Stimulated activated naive B cell treated with anti-CD40 and anti-IgM and Interleukin-4, amounts not matched to agents 10 μg/mL and 1 μg/mL and 100 μg/mL, for 72 hours (primary cell): ENCODE measurements at places on chromosomes 11 and 22.

GRCh38 chr11:111548525-111548924 lies 8.0 kb downstream of the LAYN start:
- no peak for DNase-seq

DNA sequence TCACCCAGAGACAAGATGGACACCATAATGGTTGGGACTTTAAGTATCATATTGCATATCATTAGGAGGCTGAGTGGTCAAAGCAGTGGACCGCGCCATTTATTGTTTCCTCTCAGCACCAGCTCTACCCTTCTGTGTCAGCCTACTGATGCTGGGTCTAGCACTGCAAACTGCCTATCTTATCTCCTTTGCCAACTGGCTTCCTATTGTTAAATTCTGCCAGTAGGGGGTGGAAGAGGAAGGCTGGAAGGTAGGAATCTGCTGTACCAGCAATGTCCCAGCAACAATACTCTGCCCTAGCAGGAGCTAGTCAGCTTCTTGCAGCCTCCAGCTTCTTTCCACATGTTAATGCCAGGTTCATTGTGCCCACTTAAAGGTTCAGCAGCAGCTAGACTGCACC lies 367.1 kb upstream of the PDGFD start:
- no peak for DNase-seq

DNA sequence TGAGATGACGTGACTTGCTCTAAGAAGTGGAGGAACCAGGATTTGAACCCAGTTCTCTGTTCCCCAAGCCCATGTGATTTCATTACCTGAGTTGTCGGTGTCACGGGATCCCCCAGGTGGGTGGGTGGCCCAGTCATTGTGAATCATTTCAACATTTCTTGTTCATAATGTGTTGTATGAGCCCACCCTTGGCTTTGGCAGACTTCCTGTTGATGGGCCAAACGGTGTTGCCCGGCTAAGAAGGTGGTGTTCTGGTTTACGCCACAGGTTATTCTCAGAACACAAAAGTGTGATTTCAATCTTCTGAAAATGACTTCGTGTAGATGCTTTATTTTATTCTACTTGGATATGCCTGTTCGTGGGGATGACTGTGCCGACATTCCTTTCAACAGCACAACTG lies 21.6 kb upstream of the ST14 start:
- no peak for DNase-seq

DNA sequence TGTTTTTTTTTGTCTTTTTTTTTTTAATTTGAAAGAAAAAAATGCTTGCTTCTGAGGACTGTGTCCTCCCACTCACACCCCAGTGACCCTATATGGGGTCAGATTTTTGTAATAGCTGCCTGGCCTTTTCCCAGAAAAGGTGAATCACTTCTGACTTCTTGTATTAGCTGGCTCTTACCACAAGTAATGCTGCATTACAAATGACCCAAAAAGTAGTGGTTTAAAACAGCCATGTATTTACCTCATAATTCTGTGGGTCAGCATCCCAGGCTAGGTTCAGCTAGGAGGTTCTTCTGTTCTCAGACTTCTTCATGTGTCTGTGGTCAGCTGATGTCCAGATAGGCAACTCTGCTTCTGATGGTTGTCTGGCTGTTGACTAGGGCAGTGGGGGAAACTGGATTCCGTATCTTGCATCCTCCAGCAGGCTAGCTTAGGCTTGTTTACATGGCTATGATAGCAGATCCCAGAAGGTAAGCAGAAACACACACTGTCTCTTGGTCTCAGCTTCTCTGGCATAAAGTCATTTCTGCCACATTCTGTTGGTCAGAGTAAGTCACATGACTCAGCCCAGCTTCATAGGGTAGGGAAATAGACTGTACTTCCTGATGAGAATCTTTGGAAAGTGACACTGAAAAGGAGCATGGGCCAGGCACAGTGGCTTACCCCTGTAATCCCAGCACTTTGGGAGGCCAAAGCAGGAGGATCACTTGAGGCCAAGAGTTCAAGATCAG lies 19.5 kb downstream of the LHFPL7 start:
- DNase-seq = no peak

- no peak for DNase-seq
Observed at GRCh38 chr22:39184586-39185577, 32.4 kb upstream of the CBX7 start.

GRCh38 chr11:87743007-87743406 lies 432.2 kb downstream of the RAB38 start:
- no peak for DNase-seq

DNA sequence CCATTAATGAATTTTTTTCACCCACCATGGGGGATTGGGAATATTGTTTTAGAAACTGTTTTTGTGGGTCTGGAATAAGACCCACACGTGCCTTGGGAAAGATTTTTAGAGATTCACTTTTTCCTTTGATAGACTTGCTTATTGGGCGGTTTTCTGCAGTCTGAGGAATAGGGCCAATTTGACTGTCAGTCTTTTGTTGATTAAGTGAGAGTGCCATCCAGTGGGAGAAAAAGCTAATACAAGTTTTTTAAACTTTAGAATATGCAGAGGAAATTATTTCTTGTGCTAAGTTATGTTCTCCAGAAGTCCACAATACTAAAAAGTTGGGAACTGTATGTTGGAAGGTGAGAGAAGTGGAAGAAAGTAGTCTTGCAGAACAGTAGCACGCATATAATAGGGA lies 56.1 kb downstream of the PRMT3 start:
- no peak for DNase-seq

DNA sequence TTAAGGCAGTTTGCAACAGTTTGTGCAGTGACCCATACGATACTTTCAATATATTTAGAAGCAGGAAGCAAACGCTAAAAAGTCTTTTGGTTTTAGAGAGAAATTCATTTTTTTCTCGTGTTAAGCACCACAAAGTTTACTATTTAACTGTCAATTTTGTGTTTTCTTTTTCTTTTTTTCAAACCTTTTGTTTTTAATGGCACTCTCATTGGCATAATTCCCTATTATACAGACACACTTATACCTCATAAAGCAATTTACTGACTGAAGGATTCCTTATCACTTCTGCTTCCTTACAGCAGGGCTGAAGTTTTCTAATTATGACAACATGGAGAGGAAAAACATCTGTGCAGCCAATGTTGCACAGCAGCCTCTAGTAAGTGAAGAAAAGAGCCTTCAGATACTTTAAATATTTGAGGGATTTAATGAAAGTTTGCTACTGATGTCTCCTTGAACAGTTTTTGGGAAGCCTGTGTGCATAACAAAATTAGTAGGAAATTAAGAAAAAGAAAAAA lies 2191.2 kb downstream of the LRRC4C start:
- no peak for DNase-seq

GRCh38 chr11:61657566-61658290 lies 22.5 kb upstream of the DAGLA start:
- no peak for DNase-seq

GRCh38 chr11:122741613-122742300 lies 86.2 kb downstream of the UBASH3B start:
- DNase-seq = no peak

- no peak for DNase-seq
Observed at GRCh38 chr22:27213766-27214581, 556.6 kb downstream of the MIAT start.

GRCh38 chr11:67370351-67371076 lies 2.9 kb downstream of the CLCF1 start:
- no peak for DNase-seq

GRCh38 chr22:17135153-17135760 lies 14.1 kb upstream of the TMEM121B start:
- no peak for DNase-seq

DNA sequence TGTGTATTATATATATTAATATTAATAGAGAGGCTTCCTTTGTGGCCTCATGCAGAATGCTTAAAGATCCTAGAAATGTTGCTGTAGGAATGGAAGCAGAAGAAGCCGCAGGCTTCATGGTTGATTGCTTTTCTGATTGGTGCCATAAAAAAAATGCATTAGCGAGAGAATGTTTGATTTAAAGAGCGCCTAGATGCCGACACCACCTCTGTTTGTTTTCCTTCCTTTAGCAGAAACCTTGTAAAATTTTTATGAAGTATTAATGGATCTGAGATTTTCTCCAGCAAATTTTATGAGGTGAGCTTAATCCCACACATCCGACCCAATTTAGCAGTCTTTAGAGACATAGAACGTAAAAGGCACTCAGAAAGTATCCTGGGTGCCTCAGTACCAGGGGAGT lies 587.5 kb downstream of the NTM start:
- no peak for DNase-seq

DNA sequence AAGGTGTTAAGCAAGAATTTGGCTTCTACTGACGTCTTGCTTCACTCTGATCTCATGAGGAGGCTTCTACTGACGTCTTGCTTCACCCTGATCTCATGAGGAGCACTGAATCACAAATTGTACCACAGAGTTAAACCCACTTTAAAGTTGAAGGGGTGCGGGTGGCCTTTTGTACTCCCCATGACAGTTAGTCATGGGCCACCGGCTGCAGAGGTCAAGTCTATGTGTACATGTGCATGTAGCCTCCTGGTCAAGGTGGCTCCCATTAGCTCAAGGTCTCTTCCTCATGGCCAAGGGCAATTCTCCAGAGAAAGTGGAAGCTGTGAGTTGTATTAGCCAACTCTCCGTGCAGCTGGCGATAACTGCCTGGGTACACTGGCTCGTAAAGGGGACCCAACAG lies 23.1 kb upstream of the FZD4 start:
- DNase-seq = no peak

- DNase-seq = peak; percentile 3
Observed at GRCh38 chr11:2778630-2779498, 79.1 kb upstream of the KCNQ1OT1 start.

- no peak for DNase-seq
Observed at GRCh38 chr11:90639461-90639993, 416.7 kb upstream of the CHORDC1 start.

- DNase-seq = no peak
Observed at GRCh38 chr22:50683994-50684371, 11.4 kb downstream of the SHANK3 start.

DNA sequence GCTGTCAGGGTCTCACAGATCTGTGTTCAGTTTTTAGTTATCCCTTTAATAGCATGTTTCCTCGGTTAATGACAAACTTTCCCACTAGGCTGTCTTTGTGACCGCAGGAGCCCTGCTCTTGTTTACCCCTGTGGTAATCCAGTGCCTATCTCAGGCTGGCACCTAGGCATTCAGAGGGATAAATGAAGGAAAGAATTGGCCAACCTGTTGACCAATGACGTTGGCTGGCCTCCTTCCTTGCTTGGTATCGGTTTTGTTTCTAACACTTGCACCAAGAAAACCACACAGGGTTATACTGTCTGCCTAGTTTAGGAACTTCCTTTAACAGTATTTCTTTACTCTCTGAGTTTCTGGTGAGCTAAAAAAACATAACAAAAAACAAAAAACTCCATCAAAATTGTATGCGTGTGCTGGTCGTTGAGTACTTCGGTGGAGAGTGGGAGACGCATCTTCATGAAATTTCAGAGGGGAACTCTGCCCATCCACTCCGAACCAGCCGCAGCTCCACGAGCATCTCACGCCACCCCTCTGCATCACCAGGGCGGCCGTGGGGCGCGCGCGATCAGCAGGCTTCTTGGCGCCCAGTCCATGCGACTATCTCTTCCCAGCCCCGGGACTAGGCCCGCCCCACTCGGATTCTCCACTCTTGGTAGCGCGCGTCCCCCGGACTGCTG lies 563 bp upstream of the ENDOD1 start:
- DNase-seq = no peak

- DNase-seq = no peak
Observed at GRCh38 chr11:10397226-10397987, 57.7 kb upstream of the AMPD3 start.

- no peak for DNase-seq
Observed at GRCh38 chr11:30128269-30128932, 102.4 kb upstream of the FSHB start.
